Activated CD8-positive, alpha-beta memory T cell treated with anti-CD3 and anti-CD28 coated beads, Interleukin-2, amount 10 ng/mL, durations not matched to agents 7 days and 5 days (primary cell): ENCODE measurements at places on chromosomes 12 and 14. TPM values are rescaled to one million over a fixed set of nuclear protein-coding genes. Genes with fewer than 3 reads are reported as not detected.

DNA sequence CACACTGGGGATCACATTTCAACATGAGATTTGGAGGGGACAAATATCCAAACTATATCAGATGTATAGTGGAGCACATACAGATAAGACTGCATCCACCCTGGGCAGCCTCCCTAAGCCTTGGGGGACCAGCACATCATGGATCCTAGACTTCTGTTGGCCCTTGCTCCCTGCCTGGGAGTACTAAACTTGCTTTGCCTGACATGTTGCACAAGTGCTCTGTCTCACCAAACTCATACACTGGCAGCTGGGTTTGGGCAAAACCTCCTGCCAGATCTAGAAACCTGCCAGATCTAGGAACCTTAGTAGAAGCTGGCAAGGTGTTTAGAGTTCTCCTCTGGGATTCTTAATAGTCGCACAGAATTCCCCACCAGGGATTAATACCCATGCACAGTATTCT, 18.4 kb upstream of the DHRS4 start:
- DNase-seq = no peak

GRCh38 chr14:61542848-61543790, 152.2 kb upstream of the HIF1A start:
- DNase-seq = no peak

DNA sequence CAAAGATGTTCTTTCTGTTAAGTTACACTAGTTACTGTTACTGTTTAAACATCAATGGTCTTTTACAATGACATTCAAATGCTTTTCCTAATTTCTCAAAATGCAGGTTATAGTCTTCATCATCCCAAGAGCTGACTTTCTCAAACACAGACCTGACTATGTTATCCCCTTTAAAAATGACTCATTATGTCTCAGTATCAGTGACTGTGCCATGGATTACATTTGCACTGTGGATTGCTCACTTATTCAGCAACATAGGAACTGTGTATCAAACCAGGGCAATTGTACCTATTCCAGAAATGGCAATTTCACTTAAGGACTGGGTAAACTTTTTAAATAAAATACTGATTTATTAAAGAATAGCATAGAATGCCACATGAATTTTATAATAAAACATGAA, 630.2 kb upstream of the NOVA1 start:
- DNase-seq = no peak

GRCh38 chr14:51562816-51563215, 88.9 kb upstream of the FRMD6 start:
- no peak for DNase-seq

DNA sequence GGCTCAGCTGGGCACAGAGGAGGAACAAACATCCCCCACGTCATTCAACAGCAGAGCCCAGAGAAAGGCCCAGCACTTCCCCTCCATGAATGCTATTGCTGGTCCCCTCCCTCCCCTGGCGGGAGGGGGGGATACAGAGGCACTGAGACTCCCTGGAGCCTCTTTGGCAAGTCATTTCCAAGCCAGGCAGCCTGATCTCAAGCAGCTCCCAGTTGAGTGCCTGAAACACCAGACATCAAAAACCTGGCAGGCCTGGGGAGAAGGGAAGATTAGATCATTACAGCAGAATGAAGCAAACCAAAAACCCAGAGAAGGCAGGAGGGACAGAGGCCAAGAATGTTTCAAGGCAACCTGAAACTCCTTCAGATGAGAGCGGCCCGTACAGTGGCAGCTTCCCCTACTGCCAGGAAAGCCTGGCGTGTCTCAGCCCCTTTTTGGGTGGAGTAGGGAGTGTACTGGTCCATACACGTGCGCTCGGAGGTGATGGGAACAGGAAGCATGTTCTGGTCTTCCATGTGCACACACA, 92.1 kb downstream of the LRRC74A start:
- DNase-seq = no peak

DNA sequence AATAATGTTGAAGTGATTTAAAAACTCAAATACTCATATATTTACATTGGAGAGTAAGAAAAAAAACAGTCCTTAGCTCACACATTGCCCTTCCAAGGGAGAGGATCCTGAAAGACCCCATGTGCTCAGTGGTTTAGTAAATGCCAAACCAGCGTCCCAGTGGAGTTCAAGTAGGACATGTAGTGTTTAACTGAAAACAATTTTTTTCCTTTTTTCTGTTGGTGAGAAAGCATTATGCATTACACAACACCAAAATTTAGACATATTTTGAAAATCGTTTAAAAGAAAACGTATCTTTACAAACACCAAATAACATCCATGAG, 33.6 kb downstream of the UBR7 start:
- DNase-seq = no peak

RNASE3 gene
- total RNA-seq = not detected

CLEC1B gene
- total RNA-seq = not detected

- no peak for DNase-seq
These were observed 6.8 kb downstream of the MYH6 start for GRCh38 chr14:23401291-23401690.

GRCh38 chr14:67666750-67667449, 7.5 kb downstream of the VTI1B start:
- DNase-seq = peak; percentile 52

MARS1 gene
- 384 TPM for total RNA-seq

POTEG gene
- total RNA-seq = not detected

- peak; percentile 47 for DNase-seq
These were observed 732 bp downstream of the ZNF664 start for GRCh38 chr12:123973552-123974341.

BMP4 gene
- total RNA-seq = 0.29 TPM

ZNF605 gene
- total RNA-seq = 10.0 TPM

- no peak for DNase-seq
These were observed 168.5 kb downstream of the CAPZA3 start for GRCh38 chr12:18906395-18906794.

MYO1H gene
- not detected for total RNA-seq

- peak; percentile 86 for DNase-seq
These were observed 9.7 kb downstream of the MPHOSPH9 start for GRCh38 chr12:123223241-123223668.

- DNase-seq = no peak
These were observed 594.1 kb downstream of the NRXN3 start for GRCh38 chr14:78764240-78764639.

DNA sequence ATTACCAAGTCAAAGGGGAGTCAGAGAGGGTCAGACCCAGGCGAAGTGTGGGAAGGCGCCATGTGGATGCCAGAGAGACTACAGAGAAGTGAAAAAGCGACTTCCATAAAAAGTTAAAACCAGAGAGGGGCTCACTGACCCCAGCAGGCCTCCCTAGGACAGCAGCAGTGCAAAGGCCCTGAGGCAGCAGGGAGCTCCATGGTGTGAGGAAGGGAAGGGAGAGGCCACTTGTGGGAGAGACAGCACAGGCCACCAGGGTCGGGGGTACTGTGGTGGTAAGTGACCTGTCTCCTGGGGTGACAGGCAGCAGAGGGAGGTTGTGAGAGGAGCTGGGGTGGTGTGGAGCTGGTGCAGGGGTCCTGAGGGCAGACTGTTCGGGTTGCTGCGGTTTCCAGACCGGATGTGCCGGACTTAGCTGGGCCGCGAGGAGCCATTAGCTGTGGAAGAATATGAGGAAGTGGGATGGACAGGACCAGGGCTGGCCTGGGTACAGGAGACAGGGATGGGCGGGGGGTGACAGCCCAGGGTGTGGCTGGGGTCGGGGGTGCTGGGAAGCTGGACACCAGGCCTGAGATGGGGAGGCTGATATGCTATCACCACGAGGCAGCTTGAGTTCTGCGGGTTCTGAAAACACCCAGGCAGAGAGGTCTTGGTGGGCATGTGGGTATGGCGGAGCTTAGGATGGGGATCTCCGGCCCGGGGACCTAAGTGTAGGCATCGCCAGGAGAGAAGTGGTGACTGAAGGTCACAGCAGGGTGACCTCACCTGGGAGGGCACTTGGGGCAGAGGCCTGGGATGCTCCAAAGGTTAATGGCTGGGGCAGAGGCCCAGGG, 22.7 kb downstream of the SETD1B start:
- no peak for DNase-seq

SLC7A7 gene
- 0.16 TPM for total RNA-seq

DNA sequence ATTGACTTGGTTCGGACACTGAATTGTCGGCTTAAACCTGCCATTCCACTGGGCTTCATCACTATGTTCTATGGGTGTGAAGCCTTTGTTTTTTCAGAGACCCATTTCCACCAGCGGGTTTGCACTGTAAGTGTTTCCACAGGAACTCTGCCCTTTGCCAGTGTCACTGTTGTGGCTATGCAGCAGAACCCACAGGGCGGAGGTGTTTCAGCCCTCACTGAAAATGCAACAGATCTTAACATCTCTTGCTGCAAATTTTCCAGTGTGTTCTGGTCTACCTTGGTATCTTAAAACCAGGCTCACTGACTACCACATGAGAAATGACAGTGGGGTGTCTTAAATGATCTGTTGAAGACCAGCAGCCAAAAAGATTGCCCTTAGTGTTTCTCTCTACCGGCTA, 21.1 kb downstream of the PRKCH start:
- DNase-seq = peak; percentile 95

TEX22 gene
- total RNA-seq = 3.7 TPM

KRT6A gene
- not detected for total RNA-seq

DNA sequence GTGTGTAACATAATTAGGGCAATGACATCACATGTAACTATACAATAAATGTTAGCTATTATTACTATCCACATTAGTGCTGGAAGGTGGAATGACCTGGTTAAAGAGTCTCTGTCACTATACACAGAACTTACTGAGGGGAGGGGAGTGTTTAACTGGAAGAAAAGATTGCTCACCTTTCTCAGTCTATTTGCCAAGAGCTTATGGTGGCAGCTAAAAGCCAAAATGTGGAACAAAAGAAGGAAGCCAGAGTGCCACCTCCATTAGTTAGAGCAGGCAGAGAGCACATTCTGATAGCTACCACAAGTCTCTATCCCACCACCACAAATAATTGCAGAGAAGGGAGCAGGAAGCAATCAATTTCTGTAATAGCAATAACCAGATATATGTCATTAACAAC, 124.4 kb downstream of the MED13L start:
- no peak for DNase-seq

DNA sequence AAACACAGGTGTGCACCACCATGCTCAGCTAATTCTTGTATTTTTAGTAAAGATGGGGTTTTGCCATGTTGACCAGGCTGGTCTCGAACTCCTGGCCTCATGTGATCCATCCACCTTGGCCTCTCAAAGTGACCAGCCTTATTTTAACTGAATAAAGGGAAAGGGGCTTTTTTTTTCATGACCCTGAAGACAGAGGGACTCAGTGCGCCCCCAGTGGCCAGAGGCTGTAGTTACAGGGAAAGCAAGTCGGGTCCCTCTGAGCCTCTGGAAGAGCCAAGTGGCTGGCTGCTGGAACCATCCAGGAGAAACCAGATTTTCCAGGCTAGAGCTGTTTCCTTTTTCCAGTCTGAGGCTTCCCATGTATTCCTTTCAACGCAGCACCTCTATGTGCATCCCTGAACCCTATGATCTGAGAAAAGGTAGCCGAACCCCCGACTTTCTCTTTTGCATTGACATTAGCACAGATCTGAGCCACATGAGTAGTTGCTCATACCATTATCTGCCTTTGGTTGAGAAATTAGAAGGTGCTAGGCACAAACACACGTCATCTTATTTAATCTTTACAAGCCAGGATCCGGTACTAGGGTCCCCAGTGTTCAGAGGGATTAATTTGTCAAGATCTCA, 342.7 kb downstream of the CACNA1C start:
- peak; percentile 44 for DNase-seq

NIN gene
- total RNA-seq = 70.8 TPM

DNA sequence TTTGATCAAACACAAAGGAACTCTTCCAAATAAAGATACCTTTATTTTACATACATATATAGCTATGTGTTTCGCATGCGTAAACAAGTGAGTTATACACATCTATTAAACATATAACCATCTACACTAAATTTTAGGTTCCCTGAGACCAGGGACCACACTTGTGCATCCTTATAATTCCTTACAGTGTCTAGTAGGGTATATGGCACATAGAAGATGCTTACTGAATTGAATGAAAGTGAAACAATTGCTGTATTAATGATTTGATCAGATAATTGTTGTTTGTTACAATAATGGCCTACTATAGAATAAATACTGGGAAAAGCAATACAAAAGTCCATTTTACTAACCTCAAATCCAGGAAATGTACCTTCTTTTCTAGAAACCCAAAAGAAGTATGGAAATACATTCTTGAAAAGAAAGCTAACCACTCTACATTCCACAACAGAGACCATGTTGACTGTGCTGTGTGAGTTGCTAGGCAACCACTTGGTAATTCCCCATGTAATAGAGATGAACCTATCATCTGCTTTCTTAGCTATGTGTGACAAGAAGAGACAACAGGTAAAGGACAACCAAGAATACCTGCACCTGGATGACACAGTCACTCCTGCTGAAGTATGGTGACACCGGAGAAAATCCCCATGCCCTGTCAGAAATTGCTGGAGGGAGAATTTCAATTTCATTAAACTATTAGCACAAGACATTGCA, 11.9 kb upstream of the CIPC start:
- no peak for DNase-seq

PLEKHA5 gene
- total RNA-seq = 6.7 TPM

DNA sequence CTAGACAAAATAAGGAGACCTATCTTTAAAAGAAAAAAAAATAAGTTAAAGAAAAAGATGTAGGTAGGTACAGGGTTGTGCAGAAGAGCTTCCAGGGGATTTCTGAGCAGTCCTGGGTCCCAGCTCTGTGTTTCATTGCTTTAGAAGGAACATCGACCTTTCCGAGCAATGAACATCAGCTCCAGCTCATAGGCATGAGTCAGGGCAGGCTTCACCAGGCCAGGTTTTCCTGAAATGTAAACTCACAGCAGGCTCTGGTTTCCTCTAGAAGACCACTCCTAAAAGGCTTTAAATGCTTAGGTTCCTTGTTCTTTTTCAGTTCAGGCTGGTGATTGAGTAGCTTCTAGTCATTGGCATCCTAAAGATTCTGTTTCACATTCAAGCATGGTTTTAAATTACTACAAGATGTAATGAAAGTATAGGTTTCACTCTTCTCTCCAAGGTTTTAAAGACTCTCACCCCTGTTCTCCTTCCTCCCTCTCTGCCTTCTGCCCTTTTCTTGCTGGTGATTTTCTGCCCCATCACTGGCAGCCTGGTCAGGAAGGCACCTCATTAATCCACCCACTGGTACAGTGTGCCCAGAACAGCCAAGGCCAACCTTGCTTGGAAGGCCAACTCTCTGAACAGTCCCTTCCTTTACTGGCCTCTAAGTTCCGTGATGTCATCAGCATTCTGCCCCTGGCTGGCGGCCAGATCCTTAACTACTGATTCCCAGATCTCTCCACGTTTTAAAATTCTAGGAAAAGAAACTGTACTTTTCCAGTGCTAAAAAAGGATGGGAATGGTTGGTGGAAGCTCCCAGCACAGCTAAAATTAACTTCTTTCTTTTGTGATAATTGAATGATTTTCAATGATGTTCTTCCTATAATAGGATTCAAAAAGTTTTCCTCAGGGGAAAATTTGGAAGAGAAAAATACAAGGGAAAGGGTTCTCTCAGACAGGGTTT, 109.4 kb upstream of the HIF1A start:
- no peak for DNase-seq

PTPN11 gene
- 90.9 TPM for total RNA-seq

DBX2 gene
- total RNA-seq = not detected

GRCh38 chr14:105200641-105201040, 19.5 kb upstream of the NUDT14 start:
- DNase-seq = no peak

CSRNP2 gene
- 20.4 TPM for total RNA-seq

GRCh38 chr14:95419569-95419968, 96.9 kb downstream of the SYNE3 start:
- DNase-seq = no peak

IL22 gene
- not detected for total RNA-seq

CRACR2A gene
- 52.0 TPM for total RNA-seq

HIP1R gene
- 31.9 TPM for total RNA-seq
